Effector memory CD4-positive, alpha-beta T cell (primary cell): ENCODE measurements at places on chromosomes 4 and X.

GRCh38 chrX:8960957-8961468, 72.9 kb downstream of the FAM9B start:
- no peak for DNase-seq

DNA sequence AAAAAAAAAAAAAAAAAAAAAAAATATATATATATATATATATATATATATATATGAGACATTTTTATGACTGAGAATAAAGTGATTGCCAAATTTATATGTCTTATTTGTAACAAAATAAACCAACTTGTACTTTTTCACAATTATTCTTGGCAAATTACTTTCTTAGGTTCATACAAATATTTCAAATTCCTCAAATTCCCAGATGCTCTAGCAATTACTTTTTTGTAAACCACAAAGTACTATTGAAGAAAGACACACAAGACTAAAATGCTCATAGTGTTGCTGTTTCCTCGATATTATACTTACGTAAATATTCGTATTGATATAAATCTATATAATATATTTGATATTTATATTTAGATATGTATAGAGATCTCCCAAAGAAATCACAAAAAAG, 390.0 kb downstream of the FAT4 start:
- DNase-seq: no peak

DNA sequence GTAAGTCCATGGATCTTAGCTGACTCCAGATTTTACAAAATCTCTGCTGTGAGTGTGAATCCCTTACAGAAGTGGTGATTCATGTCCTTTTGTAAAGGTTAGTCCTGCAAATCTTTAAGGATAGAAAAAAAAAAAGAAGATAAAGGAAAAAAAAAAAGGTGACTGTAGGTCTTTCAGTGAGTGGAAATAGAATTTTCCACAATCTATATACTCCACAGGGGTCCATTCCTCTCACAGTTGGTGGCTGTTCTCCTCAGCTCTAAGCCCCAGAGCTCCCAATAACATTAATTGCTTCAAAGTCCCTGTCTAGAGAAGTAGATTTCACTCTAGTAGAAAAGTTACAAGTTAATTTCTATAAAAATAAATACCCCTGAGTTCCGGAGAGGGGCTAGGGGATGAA, 189.1 kb downstream of the NDST4 start:
- DNase-seq: no peak

DNA sequence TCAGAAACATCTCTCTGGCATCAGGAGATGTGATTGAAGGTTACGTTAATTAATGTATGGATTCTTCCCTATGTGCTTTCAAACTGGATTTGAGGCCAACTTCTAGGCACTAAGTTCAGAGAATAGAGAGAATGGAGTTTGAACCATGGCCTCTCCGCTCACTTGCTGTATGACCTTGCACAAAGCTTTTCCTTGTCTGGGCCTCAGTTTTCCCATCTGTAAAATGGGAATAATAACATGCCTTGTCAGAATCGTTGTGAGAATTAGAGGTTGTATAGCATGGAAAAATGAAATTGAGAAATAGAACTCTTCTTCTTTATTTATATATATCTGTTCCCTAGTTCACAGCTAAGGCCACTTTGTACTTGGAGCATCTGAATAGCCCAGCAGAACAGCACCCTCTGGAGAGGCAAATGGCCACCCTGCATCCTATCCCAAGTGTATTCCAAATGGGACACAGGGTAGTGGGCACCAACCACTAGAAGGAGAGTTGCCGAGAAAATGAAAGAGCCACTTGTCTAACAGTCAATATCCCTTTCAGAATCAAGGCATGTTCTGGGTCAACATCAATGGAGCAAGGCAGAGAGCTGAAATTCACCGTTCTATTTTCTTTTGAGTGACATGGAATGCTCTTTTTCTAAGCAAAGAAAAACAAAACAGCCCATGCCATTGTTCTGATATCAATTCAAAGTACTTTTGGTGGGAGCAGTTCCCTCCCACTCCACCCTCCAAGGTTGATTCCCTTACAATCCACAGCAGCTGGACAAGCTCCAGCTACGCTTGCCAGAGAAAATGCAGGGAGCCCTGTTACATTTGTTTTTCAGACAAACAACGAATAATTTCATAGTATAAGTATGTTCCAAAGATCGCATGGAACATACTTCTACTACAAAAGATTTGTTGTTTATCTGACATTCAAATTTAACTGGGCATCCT, 23.3 kb upstream of the MTM1 start:
- no peak for DNase-seq

- no peak for DNase-seq
These were observed 331 bp downstream of the SETD7 start for GRCh38 chr4:139555705-139556070.

GRCh38 chrX:139831675-139832456, 101.0 kb downstream of the ATP11C start:
- no peak for DNase-seq

GRCh38 chrX:37083880-37084279, 75.7 kb downstream of the FAM47C start:
- no peak for DNase-seq

DNA sequence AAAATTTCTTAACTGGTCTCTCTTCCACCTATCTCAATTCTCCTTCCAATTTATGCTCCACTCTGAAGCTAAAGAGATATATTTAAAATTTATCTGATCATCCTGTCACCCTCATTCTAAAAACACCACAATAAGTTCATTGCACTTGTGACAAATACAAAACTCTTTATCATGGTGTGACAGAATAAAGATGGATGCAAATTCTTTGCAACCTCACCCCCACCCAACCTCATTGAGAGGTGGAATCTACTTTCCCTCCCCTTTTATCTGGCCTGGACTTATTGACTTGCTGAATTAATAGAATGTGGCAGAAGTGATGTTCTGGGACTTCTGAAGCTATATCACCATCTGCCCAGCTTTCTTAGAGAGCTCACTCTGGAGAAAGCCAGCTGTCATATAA, 46.5 kb downstream of the IDS start:
- no peak for DNase-seq

GRCh38 chr4:182488896-182489295, 245.7 kb downstream of the TENM3 start:
- no peak for DNase-seq

- DNase-seq: no peak
These were observed 31.3 kb downstream of the REPS2 start for GRCh38 chrX:16977771-16978170.

GRCh38 chrX:13764281-13764680, 29.7 kb downstream of the OFD1 start:
- no peak for DNase-seq

GRCh38 chr4:33940281-33940680, 2304.0 kb downstream of the ARAP2 start:
- no peak for DNase-seq

- no peak for DNase-seq
These were observed 353 bp downstream of the NSD2 start for GRCh38 chr4:1871471-1872021.

GRCh38 chrX:50168241-50168687, 32.5 kb downstream of the AKAP4 start:
- no peak for DNase-seq

- DNase-seq: no peak
These were observed 74.7 kb downstream of the PAQR3 start for GRCh38 chr4:78864405-78865024.

GRCh38 chr4:77201343-77201742, 44.3 kb downstream of the CCNG2 start:
- DNase-seq: no peak
